ENCODE measurements at places on chromosomes 6 and 20.

GRCh38 chr20:15185322-15185721, 847.9 kb upstream of the FLRT3 start:
- DNase-seq = no peak

- no peak for DNase-seq
Observed at GRCh38 chr6:14417377-14417776, 299.8 kb downstream of the CD83 start.

- no peak for DNase-seq
Observed at GRCh38 chr6:156427345-156427744, 349.8 kb upstream of the ARID1B start.

DNA sequence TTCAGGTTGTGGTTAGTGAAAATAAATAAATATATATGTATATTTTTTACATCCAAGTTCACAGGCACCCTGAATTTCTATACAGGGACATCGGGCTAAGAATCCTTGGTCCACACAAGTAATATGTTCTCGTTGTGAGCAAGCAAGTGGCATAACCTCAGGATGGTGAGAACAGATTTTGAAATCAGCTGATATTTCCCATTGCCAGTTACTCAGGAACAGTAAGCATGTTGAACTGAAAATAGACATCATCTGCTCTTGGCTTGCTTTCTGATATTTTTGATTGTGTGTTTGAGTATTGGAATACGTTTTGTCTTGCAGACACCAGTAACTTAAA, 87.7 kb downstream of the TRMT6 start:
- no peak for DNase-seq

DNA sequence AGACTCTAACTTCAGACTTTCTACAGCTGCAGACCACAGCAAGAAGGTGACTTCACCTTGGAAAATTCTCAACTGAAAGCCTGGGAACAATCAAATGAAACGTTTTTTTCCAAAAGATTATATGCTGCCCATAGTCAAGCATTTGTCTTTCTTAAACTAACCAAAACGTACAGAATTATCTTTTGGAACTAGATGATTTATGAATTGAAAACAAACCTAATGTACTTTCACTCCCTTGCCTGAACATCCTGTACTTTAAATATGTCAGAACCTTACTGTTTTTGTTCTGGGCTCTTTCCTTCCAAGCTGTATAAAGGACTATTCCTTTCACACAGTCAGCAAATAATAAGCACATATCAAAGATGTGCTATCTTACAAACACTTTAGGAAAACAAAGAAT, 62.4 kb upstream of the TNFAIP3 start:
- no peak for DNase-seq

GRCh38 chr6:166026586-166027126, 141.0 kb downstream of the TBXT start:
- no peak for DNase-seq

DNA sequence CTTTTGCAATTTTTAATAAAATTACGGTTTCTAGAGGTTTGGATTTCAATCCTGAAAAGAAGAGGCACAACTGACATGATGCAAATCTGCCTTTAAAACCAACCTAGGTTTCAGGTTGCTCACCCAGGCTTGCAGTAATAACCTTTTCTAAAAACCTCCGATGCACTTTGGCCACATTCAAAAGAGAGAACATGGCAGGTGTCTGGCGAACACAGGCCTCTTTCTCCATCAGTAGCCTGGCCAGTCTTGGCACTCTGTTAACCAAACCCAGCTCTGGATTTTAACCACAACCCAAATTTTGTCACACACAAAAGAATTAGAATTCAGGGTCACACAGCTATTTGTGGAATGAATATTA, 55.8 kb upstream of the MAFB start:
- no peak for DNase-seq

DNA sequence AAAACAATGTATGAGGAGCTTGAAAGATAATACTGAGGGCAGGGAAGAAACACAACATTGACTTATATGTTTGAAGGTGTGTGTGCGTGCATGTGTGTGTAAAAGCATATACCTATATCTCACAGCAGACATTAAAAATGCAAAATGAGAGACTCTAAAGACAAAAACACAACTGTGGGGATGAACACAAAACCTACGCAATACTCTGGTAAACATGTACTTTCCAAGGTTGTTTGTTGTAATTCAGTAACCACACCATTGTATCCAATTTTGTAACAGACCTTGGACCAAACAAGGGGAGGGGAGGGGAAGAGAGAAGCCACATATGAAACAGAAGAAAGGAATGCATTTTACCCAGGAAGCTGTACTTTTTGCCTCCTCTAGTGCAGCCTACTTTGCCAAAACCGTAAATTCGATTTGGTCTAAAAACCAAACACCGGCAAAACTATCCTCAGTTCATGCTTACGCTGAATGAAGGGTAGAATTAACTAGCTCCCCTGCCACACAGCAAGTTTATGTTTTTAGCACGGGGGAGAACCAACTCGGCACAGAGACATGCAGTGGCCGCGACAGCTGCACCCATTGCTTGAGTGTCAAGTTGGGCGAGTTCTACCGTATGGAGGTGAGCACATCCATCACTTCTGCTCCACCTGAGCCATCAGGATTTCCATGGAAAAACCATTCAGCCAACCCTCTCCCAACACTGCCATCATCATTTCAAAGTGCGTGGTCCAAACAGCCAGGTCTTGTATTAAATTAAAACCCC, 50.0 kb downstream of the CNKSR3 start:
- no peak for DNase-seq

DNA sequence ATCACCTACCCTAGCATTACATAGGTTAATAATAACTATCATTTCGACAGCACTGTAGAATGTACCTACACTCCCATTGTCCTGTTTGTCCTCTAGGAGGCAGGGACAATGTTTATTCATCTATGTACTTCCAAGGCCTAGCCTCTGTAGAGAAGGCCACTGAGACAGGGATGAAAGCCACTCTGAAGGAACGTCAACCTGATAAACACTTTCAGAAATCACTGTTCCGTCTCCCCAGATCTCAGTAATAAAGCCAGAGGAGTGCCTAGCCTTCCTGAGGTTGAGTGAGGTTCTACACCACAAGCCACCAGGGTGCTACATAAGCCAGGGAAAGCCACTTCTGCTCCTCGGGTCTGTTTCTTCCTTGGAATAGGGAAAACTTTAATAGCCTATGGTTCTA, 44.8 kb downstream of the POPDC3 start:
- DNase-seq = peak; percentile 59

- no peak for DNase-seq
Observed at GRCh38 chr20:59121714-59122565, 41.7 kb upstream of the ZNF831 start.

GRCh38 chr20:53899351-53900167, 170.8 kb downstream of the BCAS1 start:
- peak; percentile 68 for DNase-seq

DNA sequence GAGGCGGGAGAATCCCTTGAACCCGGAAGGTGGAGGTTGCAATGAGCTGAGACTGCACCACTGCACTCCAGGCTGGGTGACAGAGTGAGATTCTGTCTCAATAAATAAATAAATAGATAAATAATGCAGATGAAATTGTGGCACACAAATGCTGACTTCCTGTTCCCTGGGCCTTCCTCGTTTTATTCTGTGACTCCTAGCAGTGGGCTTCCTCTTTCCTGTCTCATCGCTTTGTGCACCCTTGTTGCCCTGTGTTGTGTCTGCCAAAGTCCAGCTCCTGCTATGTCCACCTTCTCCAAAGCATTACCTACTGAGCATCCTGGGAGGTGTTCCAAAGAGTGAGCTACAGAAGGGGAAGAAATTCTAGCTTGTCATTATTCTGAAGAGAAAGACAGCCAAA, 100.2 kb upstream of the TIAM2 start:
- DNase-seq = no peak

- no peak for DNase-seq
Observed at GRCh38 chr6:162395181-162395580, 332.4 kb downstream of the PRKN start.

DNA sequence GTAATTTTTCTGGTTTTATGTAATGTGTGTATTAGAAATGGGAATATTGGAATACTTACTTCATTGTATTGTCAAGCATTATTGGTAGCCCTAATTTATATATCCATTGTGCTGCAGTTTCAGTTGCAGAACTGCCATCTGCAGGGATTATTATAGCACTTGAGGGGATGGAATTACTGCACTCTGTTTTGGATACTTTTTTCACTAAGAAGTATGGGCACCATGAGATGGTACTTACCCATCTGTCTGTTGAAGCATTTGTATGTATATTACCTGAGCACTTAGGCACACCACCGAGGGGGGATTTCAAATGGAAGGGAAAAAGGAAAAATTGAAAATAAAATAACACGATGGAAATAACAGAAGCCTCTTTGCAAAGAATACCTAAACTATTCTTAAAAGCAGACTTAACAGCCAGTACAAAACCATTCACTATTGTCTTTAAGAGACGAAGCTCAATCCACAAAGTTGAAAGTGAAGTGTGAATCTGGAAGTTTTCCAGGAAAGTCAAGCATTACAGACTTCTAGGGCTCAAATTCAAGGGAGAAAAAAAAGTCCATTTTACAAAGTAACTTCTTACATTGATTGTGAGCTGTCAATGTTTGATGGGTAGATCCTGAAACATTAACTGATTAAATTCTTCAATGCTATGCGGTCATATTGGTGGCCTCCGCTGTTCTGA, 318.7 kb downstream of the SOX4 start:
- no peak for DNase-seq

GRCh38 chr20:51481341-51481914, 61.1 kb downstream of the NFATC2 start:
- no peak for DNase-seq

GRCh38 chr6:33375143-33375671, 16.4 kb upstream of the KIFC1 start:
- DNase-seq = no peak

GRCh38 chr6:52642368-52642767, 28.5 kb upstream of the TMEM14A start:
- no peak for DNase-seq

GRCh38 chr20:63230800-63231268, 4.9 kb upstream of the BIRC7 start:
- peak; percentile 82 for DNase-seq

DNA sequence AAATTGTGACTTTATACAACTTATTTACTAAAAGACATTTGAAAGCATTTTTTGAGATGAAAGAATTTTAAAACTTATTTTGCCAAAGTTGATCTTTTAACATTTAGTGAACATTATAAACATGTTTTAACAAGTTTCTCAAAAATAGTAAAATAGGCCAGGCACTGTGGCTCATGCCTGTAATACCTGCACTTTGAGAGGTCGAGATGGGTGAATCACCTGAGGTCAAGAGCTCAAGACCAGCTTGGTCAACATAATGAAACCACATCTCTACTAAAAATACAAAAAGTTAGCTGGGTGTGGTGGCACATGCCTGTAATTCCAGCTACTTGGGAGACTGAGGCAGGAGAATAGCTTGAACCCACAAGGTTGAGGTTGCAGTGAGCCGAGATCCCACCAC, 78.6 kb downstream of the CLVS2 start:
- DNase-seq = no peak

GRCh38 chr6:35490821-35491557, 5.9 kb downstream of the TEAD3 start:
- DNase-seq = no peak

DNA sequence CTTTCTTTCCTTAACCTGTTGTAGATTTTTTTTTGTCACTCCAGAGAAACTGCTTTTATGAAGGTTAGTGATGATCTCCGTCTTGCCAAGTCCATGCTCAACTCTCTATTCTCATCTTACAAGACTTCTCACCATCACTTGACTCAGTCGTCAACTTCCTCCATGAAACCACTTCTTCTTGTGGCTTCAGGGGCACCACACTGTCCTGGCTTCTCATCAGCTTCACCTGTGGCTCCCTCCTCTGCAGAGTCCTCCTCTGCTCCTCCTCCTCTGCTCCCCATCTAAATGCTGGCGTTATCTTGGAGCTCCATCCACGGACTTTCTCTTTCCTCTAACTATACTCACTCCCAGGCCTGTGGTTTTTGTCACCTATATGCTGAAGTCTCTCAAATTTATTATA, 187.5 kb downstream of the BACH2 start:
- no peak for DNase-seq

Data from HuH-7.5 (cell line).